ENCODE measurements at places on chromosomes 11 and 22.
A peak's percentile ranks its signal among the peaks of the same experiment; 100 is the strongest.

GRCh38 chr11:99739464-99740089 lies 718.8 kb downstream of the CNTN5 start:
- peak; percentile 2 for DNase-seq

DNA sequence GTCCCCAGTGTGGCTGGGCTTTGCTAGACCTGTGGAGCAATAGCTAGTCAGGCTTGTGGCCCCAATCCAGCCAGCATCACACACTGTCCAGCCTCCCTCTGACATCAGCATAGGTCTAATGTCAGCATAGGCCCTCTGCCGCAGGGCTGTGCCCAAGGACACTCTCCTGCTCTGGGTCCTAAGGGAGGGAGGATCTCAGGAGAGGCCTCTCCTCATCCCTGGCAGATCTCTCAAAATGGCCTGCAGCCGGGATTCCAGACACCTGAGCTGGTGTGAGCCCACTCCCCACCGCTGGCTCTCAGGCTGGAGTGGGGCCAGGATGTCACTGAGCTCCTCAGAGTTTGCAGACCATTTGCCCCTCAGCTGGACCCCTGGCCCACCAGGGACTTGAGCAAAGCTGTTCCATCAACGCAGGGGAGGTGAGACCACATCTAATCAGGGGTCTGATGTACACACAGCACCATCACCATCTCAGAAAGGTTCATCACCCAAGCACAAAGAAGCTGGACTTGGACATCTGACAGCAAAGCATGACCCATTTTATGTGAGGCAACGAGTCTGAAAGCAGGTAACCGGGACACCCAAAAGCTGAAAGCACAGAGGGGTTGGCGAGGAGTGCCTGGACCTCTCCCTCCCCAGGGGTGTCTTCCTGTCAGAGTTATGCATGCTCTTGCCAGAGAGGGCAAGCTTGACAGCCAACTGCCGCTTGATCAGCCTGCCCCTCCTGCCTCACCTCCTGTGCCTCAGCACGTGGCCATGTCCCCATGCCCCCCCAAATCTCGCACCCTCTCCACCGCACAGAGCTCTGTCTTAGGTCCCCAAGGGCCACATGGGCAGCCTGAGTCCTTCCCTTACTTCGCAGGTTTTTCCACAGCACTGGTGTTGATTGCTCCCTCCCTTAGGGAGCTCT lies 69.7 kb upstream of the SEPTIN5 start:
- no peak for DNase-seq

- peak; percentile 81 for DNase-seq
Observed at GRCh38 chr11:78800756-78801155, 226.1 kb upstream of the NARS2 start.

DNA sequence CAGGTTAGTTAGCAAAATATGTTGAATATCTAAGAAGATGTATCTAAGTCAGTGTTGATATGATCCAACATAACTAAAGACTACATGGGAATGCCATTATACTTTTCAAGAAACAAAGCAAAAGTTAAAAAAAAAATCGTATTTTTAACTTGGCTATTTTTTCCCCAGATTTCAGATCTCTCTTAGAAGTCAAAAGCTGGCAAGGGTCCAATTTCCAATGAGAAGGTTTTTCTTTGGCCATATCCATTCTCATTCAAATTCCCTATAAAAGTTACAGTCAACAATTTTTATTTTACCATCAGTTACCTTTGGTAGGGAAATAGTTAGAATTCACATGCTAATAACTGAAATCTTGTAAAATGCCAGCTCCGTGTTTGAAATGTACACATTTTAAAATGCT lies 70.5 kb upstream of the FAT3 start:
- DNase-seq, result no peak

DNA sequence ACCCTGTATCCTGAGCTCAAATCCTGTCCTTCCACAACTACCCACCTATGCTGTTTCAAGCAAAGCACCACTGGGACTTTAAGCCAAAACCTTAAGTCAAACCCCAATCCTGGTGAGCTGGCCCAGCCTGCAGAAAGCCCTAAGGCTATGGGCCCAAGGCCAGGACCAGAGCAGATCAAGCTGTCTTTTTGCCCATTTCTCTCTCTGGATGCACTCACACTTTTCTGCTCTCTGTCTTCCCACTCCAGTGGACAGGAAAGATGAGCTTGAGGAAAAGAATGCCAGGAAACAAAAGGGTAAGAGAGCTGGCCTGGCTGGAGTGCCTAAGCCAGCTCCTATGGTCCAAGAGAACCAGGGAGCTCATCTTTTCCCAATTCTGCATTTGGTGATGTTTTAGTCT lies 284.3 kb upstream of the ISX start:
- DNase-seq, result no peak

DNA sequence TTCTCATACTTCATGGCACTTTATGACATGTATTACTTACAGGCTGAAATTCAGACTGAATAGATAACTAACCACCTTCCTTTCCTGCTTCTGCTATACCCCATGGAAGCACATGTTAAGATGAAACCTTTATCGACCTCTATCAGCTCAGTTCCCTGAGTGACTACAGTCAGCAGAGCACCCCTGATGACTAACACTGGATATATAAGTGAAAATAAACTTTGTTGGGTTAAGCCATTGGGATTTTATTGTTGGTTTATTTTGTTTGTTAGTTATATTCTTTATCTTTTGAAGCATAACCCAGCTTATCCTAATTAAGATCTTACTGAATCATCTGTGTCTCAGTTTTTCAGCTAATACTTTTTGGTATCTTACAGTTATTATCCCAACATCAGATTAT lies 23.0 kb upstream of the MAML2 start:
- no peak for DNase-seq

DNA sequence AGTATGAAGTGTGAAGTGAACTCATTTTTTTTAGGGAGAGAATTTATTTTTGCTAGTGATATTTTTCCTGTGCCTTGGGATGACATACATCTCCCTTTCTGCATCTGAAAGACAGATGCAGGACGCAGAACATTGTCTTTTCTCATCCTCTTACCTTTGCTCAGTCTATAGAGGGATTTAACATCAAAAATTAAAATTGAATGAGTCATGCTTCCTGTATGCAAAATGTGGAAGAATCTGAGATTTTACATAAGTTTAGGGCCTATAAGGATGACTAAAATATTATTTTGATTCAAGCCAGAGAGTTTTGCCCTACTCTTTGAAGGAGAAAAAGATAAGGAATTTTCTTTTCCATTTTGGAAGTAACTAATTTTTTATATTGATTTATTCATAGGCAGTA lies 27.3 kb downstream of the XRCC6 start:
- no peak for DNase-seq

GRCh38 chr22:39940757-39941305 lies 19.4 kb upstream of the TMA7B start:
- no peak for DNase-seq

DNA sequence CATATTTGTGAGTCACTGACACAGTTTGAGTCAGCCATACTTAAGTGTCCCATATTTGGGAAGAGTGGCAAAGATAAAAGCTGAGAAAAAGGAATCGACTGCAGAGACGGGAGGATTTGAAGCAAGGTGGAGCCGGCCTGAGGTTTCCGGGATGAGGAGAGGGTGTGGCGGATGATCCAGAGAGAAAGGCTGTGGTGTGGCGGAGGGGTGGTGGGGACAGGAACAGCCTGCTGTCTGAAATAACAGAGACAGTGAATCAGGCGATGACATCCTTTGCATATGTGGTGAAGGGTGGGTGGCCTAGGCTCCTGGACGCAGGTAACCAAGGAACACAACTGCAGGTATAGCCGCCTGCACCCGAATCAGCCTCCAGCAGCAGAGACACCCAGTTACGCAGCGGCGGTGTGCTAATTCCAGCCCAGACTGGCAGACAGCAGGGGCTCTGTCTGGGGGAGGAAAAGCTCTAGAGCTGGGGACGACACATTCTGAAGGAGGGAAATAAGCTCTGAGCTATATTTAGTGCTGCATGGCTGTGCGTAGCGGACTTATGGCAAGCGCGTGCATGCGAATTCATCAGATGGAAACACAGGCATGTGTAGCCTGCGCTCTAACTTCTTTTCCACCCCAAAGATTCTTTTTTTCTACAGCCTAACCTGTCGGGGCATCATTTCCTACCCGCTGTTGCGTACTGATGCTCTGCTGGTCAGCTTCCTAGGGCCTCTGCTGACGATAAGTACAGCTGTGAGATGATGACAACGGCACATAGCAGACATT lies 62.7 kb upstream of the BARX2 start:
- DNase-seq, result peak; percentile 22

GRCh38 chr22:42283278-42284201 lies 13.1 kb upstream of the TCF20 start:
- DNase-seq, result no peak

DNA sequence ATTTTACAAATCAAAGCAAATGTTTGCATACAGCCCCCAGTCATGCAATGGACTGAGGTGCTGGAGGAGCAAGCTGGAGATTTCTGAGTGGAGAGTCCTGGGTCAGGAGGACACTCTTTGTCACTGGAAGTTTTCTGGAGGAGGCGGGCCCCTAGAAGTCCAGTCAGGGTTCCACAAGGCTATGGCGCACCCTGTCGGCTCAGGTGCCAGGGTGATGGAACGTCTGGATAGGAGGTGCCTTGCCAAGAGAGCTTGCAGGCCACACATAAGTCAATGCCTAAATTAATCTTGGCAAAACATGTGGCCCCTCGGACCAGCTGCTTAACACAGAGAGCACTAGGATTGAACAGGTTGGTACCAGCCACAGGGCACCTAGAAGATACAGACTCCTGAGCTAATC lies 174.7 kb upstream of the CADM1 start:
- no peak for DNase-seq

GRCh38 chr11:12359761-12360160 lies 17.6 kb upstream of the PARVA start:
- no peak for DNase-seq

DNA sequence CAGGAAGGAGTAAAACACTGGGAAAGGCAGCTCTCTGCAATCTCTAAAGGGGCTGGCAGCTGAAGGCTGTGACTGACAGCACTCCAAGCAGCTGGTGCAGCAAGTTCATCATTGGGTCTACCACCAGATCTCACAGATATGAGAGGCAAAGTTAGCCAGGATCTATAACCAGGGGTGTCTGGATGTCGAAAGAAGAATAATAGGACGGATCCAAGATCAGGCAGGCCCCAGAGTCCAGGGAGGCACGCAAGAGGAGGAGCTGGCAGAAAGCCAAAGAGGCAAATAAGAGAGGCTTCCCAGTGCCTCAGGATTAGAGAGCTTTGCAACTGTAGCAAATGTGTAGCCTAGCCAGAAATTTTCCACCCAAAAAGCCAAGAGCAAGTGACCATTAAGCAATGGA lies 77.1 kb downstream of the RBMXL2 start:
- peak; percentile 3 for DNase-seq

DNA sequence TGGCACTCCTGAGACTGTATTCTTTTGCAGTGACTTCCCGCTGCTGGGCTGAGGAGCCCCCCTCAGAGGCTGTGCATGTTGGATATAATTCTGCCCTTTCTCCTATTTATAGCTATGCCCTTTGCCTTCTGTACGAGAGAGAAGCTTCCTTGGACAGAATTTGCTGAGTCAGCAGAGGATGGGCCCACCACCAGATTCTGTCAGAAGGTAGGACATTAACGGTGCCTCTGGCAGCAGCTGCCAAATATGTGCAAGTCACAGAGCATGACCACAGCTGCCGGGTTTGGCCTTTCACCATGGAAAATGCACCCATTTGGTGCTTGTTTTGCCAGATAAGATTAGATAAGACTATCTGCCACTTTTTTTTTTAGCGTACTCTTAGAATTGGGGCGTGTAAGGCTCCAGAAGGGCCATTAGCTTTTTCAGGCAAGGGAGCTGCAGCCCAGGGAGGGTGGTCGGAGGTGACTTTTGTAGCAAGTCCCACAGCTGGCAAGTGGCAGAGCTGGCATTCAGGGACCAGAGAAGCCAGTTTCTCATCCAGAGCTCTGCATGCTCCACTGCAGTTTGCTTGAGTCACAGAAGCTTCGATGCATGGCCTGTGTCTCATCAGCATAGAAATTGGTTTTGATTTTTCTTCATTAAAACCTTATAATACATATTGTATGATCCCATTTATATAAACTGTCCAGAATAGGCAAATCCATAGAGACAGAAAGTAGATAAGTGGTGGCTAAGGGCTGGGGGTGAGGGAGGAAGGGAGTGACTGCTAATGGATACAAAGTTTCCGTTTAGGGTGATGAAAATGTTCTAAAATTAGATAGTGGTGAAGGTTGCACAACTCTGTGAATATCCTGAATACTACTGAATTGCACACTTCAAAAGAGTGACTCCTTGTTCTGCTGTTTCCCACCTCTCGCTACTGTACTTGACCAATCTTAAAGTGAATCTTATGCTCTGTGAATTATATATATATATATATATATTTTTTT lies 15.8 kb downstream of the UPB1 start:
- peak; percentile 82 for DNase-seq

DNA sequence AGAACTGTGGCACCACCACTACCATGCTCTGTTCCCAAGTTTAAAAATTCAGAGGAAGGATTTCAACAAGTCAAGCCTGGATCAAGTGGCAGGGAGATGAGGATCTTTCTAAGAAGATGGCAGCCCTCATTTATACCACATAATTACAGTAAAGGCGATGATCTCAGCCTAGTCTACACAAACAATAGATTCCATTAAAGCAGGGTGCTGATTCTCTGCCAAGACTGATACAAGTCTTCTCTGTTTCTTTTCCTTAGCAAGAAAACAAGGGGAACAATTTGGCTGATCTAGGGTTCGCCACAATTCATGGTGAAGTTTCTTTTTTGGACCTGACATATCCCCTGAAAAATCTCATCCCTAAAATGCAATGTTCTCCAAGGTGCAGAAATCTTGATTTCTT lies 73.9 kb downstream of the PPFIBP2 start:
- no peak for DNase-seq

- DNase-seq, result no peak
Observed at GRCh38 chr11:78929207-78929905, 354.7 kb upstream of the NARS2 start.

- DNase-seq, result no peak
Observed at GRCh38 chr11:84319863-84320262, 1033.7 kb upstream of the CCDC90B start.

DNA sequence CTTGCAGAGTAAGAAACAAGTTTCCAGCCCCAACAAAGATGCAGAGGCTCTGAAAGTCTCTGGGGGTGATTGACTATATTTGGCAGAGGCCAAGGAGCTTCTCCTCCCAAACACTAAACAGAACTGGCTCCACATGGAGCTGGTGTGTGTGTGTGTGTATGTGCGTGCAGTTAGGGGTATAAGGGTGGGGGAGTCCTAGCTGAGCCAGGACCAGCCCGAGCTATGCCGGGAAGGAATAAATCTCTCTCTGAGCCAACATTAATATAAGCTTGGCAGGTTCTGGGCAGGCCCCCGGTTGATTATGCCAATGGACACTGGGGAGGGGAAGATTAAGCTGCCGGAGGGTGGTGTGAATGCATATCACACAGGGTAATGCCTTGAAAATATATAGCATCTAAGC lies 324.2 kb downstream of the MIAT start:
- peak; percentile 81 for DNase-seq

DNA sequence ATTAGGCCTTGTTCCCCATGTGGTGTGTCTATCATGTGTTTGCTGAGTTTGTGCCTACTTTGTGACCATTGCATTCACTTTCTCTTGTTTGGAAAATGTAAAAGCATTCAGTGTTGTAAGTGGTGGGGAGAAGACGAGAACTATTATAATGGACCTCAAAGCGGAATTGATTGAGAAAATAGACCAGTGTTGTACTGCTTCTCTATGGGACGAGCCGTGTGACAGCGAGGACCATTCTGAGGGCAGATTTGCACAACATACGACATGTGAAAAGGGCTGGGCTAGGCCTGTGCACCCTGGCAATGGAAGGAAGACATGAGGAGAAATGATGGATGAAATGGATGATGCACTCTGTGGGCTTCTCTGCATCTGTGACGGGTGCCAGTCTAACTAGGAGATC lies 233.5 kb downstream of the DSCAML1 start:
- DNase-seq, result no peak

Measured in fibroblast of the aortic adventitia (primary cell).